ENCODE measurements at places on chromosomes 5 and 9.

- no peak for DNase-seq
These were observed 784.6 kb upstream of the NUDT12 start for GRCh38 chr5:104347119-104347708.

- DNase-seq: no peak
These were observed 403.7 kb upstream of the ZNF608 start for GRCh38 chr5:125150041-125150669.

DNA sequence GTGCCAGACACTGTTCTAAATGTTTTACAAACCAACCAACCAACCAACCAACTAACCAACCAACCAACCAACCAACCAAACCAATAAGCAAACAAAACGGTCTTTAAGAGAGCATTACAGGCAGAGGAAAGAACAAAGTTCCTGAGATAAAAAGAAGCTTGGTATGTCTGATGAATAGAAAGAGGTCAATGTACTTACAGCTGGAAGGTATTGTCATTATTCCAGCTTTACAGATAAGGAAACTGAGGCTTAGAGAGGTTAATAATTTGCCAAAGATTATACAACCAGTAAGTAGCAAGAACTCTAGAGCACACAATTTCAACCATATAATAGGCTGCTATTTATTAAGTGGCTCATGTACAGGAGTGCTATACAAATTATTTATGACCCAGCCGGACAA, 29.6 kb downstream of the C9orf57 start:
- DNase-seq: no peak

GRCh38 chr9:98882569-98882923, 61.2 kb upstream of the COL15A1 start:
- DNase-seq: no peak
